ENCODE measurements at places on chromosomes 5 and 9. TPM values are rescaled to one million over a fixed set of nuclear protein-coding genes. Genes with fewer than 3 reads are reported as not detected.

DNA sequence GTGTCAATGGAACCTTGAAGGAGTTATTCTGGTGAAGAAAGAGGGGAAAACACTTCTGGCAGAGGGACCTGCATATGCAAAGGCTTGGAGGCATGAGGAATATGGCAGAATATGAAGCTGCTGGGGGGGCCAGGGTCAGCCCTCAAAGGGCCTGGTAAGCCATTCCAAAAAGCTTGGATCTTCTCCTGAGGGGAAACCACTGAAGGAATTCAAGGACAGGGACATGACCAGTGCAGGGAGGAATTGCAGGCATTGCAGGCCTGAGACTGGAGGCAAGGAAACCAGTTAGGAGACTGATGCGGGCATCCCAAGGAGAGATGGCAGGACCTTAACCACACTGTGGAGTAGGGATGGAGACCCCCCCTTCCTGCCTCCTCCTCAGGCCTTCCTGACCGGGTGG, 21.4 kb downstream of the ENHO start:
- no peak for DNase-seq

The LECT2 gene
- not detected for polyA plus RNA-seq

- DNase-seq = no peak
Measured at GRCh38 chr5:38253759-38254158, 4.6 kb upstream of the EGFLAM start.

- no peak for DNase-seq
Measured at GRCh38 chr5:173001229-173001841, 17.8 kb downstream of the ATP6V0E1 start.

DNA sequence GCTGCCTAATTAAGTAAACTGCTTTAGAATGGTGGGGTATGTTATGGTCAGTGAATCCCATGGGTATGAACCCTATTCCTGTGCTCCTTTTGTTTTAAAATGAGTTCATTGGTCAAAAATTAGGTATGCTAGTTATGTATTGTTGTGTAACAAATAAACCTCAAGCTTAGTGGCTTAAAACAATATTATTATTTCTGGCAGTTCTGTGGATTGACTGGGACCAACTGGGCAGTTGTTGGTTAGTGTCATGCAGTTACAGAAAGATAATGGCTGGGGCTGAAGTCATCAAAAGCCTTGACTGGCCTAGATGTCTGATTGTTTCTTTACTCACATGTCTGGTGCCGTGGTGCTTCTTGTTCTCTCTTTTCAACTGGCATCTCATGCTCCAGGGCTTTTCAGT, 8.9 kb upstream of the PTAR1 start:
- DNase-seq = no peak

DNA sequence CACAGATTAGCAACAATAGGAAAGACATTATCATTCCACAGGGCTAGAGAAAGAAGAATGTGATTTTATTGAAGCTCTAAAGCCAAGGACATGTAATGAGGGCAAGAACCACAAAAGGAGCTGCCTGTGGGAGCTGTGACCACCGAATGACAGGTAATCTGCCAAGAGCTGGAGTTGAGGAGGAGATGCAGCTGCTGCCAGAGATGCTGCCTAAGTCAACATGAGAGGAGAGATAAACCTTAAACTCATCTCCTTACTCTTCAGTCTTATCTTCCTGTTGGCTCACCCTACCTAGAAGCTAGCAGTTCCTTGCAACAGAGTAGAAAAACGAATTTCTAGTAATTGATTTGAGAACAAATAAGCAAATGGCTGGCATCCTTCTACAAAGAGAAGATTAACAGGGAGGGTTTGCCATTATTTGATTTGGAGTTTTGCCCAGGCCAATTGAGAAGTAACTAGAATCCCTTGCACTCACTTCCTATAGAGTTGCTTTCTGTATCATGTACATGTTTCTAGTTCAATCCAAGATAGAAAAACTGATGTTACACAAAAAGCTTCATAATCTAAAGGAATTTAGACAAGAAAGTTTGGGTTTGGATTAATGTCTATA, 539.2 kb downstream of the TLE1 start:
- DNase-seq = no peak

The CYLC2 gene
- polyA plus RNA-seq = not detected

DNA sequence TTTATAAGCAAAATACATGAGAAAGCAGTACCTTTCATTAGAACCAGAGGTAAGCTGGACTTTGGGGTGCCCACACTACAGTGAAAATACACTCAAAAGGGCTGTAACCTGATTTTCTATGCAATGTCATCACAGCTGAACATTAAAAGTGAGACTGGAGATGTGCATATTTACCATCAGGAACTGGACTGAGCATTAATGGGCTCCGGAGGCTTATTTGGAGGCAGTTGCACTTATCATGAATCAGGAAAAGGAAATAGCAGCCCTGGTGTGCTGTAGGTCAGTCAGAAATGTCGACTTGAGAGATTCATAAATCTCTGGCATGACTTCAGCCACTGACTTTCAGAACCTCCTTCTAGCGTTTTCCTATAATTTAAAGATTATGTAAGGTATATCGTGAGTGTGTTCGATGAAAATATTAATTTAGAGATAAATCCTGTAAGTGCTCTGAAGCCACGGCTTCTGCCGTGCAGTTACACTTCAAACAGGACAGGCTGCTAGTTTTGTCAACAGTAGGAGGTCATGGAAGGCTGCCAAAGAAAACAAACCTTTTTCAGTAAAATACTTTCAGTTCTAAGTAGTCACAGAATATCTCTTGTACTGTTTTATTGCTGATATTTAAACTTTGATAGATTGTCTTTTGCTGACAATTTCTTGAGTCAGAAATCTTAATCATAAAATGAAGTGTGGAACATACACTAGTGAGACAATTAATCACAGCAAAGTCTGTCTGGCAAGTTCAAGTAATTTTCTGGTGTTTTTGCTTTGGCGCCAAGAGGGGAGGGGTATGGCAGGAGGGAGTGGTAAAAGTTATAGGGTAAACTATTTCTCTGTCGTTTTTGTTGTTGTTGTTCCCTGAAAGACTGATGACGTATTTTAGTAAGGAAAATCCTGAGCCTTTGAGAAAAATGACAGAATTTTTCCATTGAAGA, 939.7 kb downstream of the NR2F1-AS1 start:
- no peak for DNase-seq

The TMEM215 gene
- not detected for polyA plus RNA-seq

GRCh38 chr9:135969064-135969683, 8.0 kb upstream of the UBAC1 start:
- no peak for DNase-seq

GRCh38 chr9:93869088-93869487, 86.1 kb downstream of the BARX1 start:
- DNase-seq = no peak

All from spleen (tissue), 13 donors.